GM23248 (cell line): ENCODE measurements at places on chromosomes 4 and X.
A peak's percentile ranks its signal among the peaks of the same experiment; 100 is the strongest.

- H3K4me1 ChIP-seq, result no peaks in the 10 kb centered on the region
- no peak overlapping the region for H3K4me3 ChIP-seq
- no peaks in the 10 kb centered on the region for H3K36me3 ChIP-seq
- no peak overlapping the region for H3K27ac ChIP-seq
- no peak for DNase-seq
Observed at GRCh38 chr4:186033027-186033426, 35.9 kb upstream of the TLR3 start.

- no peaks in the 10 kb centered on the region for H3K27me3 ChIP-seq
- peak; percentile 54 for DNase-seq
- H3K4me3 ChIP-seq, result no peak overlapping the region
- H3K27ac ChIP-seq, result no peak overlapping the region
- no peaks in the 10 kb centered on the region for H3K36me3 ChIP-seq
Observed at GRCh38 chr4:163554870-163555465, 60.5 kb downstream of the TMA16 start.

- H3K4me1 ChIP-seq, result no peaks in the 10 kb centered on the region
- H3K27ac ChIP-seq, result no peak overlapping the region
- no peak for DNase-seq
- H3K4me3 ChIP-seq, result no peak overlapping the region
Observed at GRCh38 chr4:75434105-75434504, 80.1 kb downstream of the RCHY1 start.

GRCh38 chr4:109818268-109818667 is 2.7 kb downstream of the GAR1 start:
- H3K27ac ChIP-seq, result no peak overlapping the region
- DNase-seq, result no peak
- no peak overlapping the region for H3K4me3 ChIP-seq
- peaks cover 16% of the 10 kb centered on the region for H3K4me1 ChIP-seq
- H3K36me3 ChIP-seq, result peaks cover 25% of the 10 kb centered on the region

GRCh38 chr4:41413670-41414411 is 124.1 kb upstream of the LIMCH1 start:
- no peak overlapping the region for H3K27ac ChIP-seq
- H3K36me3 ChIP-seq, result no peaks in the 10 kb centered on the region
- no peak overlapping the region for H3K4me3 ChIP-seq
- DNase-seq, result no peak
- no peaks in the 10 kb centered on the region for H3K27me3 ChIP-seq
- H3K4me1 ChIP-seq, result peaks cover 10% of the 10 kb centered on the region; the same call in 1 of the 2 replicates

- H3K36me3 ChIP-seq, result no peaks in the 10 kb centered on the region
- DNase-seq, result peak; percentile 32
- no peaks in the 10 kb centered on the region for H3K27me3 ChIP-seq
- peak overlapping the region; percentile 41; the same call in 1 of the 2 replicates for H3K27ac ChIP-seq
Observed at GRCh38 chrX:22739276-22739675, 260.5 kb upstream of the DDX53 start.
